ENCODE measurements at places on chromosomes 6 and 20.

DNA sequence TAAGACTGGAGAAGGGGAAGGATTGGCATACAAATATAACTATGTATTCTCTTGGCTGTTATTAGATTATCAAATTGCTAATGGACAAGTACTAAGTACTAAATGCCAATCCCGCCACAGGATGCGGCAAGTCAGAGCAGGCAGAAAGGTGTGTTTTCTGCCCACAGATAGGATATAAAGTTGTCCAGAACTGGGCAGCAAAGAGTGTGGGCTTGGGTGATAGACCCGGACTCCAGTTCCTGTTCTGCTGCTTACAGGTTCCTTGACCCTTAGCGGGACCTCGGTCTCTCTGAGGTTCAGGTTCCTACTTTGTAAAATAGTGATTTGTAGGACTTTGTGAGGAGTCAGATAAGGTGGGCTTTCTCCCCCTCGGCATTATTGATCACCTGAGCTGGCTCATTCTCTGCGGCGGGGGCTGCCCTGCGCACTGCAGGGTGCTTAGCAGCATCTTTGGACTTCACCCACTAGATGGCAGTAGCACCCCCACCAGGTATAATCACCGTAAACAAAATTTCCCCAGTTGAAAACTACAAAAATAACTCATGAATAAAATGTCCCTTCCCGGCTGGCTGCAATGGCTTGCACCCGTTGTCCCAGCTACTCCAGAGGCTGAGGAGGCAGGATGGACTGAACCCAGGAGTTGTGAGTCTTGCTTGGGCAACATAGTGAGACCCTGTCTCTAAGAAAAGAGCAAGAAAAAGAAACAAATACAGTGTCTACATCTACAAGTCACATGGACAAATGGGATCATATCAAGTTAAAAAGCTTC lies 193.1 kb downstream of the DOK5 start:
- DNase-seq: no peak

- no peak for DNase-seq
These were observed 9.0 kb downstream of the COL21A1 start for GRCh38 chr6:56238352-56238751.

DNA sequence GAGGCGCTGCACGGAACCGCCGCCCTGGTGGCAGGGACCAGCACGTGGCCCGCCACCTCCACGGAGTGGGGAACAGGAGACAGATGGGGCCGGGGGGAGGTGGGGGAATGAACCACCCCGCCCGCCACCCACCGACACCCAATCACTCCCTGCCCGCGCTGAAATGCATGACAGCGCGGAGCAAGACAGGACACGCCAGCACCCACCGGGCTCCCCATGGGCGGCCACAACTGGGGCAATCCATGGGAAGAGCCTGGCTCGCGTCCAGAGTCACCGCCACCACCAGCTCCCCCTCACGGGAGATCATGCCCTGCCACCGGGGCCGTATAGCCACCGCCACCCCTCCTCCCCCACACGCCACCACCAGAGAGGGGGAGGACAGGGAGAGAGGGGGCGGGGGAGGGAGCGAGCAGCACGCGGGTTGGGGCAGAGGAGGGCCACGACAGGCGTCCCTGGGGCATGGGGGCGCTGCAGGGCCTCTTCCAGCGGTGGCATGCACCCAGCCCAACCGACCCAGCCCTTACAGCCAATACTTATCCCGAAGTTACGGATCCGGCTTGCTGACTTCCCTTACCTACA lies 744.3 kb upstream of the DEFB115 start:
- DNase-seq: no peak

GRCh38 chr6:149323353-149323752 lies 5.8 kb downstream of the TAB2 start:
- DNase-seq: no peak

DNA sequence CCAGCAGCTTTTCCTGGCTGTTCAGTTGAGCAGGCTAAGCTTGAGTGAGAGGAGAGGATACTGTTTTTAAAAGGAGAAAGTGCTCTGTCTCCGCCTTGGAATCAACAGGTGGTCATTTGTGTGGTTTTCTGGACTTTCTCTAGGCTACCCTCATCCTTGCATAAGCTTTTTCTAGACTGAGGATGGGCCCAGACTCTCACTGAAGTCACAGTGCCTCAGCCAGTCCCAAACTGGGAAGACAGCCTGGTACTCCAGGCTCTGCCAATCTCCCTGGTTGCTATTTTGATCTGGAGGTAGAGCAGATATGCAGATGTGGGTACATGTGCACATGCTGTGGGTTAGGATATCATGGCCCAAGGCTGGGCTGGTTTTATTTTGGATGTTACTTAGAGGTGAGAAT lies 7.0 kb downstream of the SCUBE3 start:
- DNase-seq: no peak

GRCh38 chr6:66788579-66788978 lies 1081.6 kb upstream of the EYS start:
- DNase-seq: no peak

DNA sequence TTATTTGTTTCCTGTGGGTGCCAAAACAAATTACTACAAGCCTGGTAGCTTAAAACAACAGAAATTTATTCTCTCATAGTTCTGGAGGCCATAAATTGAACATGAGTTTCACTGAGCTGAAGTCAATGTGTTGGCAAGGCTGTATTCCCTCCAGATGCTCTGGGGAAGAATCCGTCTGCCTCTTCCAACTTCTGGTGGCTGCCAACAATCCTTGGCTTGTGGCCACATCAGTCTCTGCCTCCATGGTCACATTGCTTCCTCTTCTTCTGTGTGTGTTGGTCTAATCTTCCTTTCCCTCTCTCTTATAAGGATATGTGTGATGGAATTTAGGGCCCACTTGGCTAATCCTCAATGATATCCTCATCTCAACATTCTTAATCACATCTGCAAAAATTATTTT lies 92.8 kb upstream of the EPB41L1 start:
- no peak for DNase-seq

GRCh38 chr20:63062188-63063140 lies 55.7 kb upstream of the BHLHE23 start:
- no peak for DNase-seq

- no peak for DNase-seq
These were observed 188.3 kb upstream of the GMDS start for GRCh38 chr6:2433711-2434110.

DNA sequence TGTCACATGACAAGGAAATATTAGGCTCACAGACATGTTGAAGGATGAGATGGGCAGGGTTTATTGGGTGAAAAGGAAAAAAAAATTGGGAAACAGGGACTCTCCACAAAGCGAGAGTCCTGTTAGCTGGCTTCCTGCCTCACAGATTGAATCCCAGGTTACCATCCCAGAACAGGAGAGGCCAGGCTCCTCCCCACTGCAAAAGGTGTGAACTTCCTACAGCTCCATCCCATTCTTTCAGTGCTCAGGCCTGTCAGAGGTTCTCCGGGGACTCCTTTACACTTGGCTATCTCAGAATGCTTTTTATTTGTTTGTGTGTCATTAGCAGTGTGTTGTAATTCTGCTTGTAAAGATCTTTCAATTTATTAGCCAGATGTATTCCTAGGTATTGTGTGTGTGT lies 115.1 kb downstream of the ADTRP start:
- DNase-seq: no peak

- DNase-seq: no peak
These were observed 36.1 kb downstream of the BICRAL start for GRCh38 chr6:42817907-42818306.

DNA sequence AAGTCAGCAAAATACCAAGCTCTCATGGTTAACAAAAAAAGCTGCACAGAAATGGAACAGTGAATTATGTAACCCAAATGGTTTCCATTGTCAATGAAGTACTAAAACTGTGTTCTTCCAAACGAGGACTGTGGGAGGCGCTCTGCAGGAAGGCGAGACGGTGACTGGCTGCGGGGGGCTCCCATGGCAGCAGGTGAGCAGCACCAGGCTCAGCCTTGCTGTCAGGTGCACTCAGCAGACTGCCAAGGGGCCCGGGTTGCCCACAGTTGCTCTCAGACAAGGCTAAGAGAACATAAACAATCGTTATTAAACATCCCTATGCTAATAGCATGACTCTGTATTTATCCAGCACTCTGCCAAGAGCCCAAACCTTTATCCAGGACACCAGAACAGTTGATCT lies 630.3 kb upstream of the ARID1B start:
- no peak for DNase-seq

- peak; percentile 9 for DNase-seq
These were observed 41.3 kb downstream of the DSTN start for GRCh38 chr20:17611290-17611539.

DNA sequence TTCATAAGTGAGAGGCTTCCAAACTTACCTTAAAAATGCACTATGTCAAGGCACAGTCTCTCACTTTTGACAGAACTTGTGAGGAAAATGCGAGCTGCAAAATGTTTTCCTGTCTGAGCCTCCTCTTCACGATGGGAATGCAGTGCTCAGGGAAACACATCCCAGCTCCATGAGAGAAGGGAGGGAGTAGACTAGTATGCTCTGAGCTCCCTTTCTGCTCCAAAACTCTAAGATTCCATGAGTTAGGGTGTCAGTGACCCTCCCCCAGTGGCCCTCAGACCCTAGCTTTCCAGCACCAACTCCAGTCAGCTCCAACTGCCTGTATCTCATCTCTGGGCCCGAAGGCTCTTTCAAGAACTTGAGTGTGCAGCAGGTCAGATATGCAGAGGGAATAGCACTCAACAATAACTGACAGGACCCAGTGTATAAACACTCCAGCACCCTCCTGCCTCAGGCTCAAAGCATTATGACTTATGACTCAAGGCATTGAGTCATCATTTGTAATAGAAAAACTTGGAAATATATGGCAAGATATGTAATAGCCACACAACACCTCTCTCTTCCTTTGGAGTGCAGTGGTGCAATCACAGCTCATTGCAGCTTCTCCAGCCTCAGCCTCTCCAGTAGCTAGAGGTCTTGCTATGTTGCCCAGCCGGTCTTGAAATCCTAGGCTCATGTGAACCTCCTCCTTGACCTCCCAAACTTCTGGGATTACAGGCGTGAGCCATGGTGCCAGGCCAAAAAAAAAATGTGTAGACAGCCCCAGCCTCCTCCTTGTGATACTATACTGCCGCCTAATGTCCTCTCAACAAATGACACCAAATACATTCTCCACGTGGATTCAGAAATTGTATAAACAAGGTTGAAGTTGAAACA lies 16.7 kb upstream of the ENTPD6 start:
- peak; percentile 72 for DNase-seq

DNA sequence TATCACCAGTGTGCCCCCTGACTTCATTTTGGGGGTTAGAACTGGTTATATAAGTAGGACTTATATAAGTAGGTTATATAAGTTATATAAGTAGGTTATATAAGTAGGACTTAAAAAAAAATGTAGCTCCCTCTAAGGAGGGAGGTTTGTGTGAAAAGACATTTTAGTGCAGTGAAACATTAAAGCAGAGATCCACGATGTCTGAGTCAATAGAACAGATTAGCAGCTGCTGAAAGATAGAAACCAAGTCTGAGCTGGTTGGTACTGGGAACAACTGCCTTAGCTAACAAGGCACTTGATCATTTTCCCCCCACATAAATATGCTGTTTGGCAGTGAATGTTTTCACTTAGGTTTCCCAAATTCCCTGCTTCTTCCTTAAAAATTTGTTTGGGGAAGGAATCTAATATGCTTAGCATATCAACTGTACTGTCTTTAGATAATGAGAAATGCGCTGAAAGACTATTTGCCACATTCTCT lies 2.1 kb upstream of the RPS12 start:
- DNase-seq: no peak

DNA sequence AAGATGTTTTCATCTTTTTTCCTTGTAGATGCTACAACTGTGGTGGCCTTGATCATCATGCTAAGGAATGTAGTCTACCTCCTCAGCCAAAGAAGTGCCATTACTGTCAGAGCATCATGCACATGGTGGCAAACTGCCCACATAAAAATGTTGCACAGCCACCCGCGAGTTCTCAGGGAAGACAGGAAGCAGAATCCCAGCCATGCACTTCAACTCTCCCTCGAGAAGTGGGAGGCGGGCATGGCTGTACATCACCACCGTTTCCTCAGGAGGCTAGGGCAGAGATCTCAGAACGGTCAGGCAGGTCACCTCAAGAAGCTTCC lies 101.5 kb downstream of the POPDC3 start:
- no peak for DNase-seq

DNA sequence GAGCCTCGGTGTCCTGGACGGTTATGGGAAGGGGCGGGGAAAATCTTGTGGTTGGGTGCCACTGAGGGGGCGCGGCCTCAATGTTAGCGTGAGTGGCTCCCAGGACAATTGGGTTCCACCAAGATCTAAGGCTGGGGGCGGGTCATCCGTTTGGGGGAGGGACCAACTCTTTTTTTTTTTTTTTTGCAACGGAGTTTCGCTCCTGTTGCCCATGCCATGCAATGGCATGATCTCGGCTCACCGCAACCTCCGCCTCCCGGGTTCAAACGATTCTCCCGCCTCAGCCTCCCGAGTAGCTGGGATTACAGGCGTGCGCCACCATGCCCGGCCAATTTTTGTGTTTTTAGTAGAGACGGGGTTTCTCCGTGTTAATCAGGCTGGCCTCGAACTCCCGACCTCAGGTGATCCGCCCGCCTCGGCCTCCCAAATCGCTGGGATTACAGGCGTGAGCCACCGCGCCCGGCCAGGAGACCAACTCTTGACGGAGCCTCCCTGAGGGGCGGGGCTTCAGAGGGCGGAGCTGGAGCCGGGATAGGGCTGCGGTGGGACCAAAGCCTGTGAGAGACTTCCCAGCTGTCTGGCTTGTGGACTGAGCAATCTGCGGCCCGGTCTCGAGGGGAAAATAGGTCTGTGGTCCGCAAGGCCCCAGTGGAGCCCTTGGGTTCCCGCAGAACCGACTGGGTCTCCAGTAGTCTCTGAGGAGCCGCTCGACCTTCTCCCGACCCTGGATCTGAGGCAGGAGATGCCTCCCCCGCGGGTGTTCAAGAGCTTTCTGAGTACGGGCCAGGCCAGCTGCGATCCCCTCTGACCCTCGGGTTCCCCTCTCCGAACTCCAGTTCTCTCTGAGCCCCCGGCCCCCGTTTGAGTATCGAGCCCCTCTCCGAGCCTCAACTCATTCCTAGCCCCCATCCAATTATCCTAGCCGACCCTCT lies 1.1 kb downstream of the SPAG4 start:
- peak; percentile 74 for DNase-seq

DNA sequence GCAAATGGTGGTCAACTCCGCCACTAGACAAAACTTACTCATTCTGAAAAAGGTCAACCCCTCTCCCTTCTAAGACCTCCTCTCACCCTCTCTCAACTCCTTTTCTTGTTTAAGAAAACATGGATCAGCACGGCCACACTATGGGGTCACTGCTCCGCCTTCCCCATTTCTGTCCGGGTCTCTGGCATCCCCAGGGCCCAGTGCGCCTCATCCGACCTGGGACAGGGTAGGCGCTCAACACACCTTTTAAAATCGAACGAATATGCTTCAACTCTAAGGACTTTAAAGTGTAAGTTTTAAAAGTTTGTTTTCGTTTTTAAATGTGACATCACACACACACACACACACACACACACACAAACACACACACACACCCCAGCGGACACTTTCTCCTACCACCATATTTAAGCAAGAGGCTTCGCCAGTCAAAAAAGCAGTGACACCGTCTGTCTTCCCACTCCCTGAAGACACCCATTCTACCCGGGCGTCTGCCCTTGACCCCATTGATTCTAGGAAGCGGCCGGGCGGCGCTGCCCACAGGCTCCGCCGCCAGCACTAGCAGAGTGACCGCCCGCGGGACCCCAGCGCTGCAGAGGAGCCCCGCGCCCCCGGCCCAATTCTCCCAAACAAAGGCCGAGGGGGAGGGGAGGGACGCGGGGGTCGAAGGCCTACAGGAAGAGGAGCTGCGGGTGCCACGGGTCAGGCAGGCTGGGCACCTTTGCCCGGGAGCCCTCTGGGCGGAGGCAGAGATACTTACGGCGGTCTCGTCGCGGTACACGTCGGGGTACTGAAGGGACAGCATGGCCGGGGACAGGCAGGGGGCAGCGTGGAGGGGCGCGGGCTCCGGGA lies 568 bp downstream of the PREP start:
- DNase-seq: no peak

Measured in RCC 7860 (cell line).